ENCODE measurements at places on chromosomes 16 and 17.

DNA sequence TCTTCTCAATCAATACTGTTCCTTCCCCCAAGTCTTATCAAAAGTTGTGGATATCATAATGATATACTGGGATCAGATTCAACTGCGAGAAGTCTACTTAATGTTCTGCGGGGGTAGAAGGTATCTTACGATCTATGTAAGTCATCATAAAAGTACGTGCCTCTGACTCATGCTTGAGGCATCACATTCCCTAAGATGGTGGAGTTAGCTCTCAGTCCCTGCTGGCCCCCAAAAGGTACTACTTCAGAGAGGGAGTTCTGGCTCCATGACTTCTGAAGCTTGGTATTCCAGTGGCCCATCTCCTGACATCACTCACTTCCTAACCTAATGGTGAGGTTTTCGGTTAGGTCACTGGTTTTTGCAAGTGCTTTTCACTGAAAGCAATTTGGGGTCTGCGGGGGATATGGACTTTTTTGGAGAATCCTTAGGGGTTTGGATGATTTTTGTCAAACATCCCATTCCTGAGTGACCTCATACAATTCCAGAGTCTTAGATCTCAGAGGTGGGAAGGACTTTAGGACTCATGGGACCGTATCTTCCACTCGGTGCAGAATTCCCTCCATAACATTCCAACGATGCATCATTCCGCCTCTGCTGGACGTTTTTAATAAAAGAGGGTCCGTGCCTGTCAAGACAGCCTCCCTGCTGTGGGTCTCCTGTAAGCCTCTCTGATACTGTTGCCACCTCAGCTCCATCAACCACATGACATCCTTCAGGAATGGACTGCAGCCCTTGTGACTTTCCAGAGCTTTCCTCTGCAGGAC lies 74.3 kb downstream of the DYNLRB2 start:
- no peak for DNase-seq

GRCh38 chr17:77136420-77136767 lies 4.4 kb upstream of the SEC14L1 start:
- DNase-seq = no peak

DNA sequence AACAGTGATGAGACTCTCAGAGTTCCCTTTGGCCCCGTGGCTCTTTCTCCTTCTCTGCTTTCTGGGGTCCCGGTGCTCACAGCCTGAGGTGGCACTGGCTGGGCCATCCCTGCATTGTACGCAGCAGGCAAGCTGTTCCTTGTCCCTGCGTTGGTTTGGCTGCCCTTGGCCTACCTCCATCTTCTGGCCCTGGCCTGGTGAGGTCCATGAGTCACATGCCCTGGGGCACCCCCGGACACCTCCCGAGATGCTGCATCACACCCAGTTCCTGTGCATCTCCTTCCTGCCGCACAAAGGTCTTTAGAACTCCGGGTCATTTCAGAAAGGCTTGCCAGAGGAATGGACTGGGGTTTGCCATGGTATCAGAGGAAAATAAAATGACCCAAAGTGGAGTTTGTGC lies 9.5 kb downstream of the SULT1A2 start:
- no peak for DNase-seq

GRCh38 chr17:82497483-82498405 lies 21.8 kb upstream of the FOXK2 start:
- peak; percentile 59 for DNase-seq

- no peak for DNase-seq
Observed at GRCh38 chr17:42547698-42548069, 5.0 kb upstream of the HSD17B1 start.

GRCh38 chr17:43439041-43439440 lies 40.2 kb downstream of the ARL4D start:
- no peak for DNase-seq

GRCh38 chr16:11257131-11257938 lies 1.3 kb upstream of the SOCS1 start:
- peak; percentile 72 for DNase-seq

- DNase-seq = no peak
Observed at GRCh38 chr16:81693744-81694303, 85.3 kb upstream of the PLCG2 start.

- DNase-seq = no peak
Observed at GRCh38 chr17:78723001-78723796, 58.9 kb downstream of the CYTH1 start.

DNA sequence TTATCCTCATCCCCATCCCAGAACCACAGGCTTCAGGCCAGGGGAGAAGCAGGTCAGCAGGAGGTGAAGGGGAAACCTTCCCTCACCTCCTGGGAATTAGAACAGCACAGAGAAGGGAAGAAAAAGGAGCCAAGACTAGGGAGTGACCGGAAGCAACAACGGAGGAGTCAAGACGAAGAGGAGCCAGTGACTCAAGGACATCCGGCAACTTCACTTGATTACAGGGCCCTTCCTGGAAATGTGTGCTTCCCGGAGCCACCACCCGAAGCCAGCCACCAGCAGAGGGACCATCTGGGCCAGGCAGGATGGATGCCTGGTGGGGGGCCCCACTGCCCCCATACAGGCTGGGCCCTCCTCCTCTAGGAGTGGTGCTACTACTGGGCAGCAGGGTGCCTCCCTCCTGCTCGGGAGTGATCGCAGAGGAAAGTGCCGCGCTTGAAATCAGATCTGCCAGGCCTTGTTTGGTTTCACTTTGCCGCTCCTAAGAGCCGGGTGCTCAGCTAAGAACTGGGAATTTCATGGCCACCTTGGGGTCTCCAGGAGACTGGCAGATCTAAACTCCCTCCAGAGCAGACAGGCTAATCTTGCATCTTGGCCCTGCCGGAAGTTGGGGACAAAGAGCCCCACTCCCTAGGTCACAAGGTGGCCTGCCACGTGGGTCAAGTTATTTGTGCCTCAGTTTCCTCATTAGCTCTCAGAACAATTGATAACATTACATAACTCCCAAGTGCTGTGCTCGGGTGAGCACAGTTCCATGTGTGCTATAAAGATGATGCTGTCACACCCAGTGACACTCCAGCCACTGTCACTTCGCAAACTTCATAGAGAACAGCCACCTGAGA lies 6.6 kb downstream of the CDC42EP4 start:
- no peak for DNase-seq

DNA sequence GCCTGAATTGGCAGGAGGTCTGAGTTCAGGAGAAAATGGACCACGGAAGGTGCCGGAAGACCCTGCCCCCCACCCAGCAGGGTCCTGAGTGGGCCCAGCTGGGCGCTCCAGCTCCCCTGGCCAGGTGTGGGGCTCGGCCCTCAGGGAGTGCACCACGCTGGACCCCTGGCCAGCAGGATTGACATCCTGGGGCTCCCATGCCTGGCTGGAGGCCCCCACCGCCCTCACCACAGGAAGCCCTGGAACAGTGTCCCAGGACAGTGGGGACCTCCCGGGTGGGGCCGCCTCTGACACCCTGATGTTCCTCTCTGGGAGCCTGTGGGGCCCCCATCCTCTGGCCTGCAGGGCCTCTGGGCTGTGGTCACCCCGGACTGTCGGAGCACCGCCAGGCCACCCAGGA lies 28.1 kb upstream of the CACNA1H start:
- no peak for DNase-seq

DNA sequence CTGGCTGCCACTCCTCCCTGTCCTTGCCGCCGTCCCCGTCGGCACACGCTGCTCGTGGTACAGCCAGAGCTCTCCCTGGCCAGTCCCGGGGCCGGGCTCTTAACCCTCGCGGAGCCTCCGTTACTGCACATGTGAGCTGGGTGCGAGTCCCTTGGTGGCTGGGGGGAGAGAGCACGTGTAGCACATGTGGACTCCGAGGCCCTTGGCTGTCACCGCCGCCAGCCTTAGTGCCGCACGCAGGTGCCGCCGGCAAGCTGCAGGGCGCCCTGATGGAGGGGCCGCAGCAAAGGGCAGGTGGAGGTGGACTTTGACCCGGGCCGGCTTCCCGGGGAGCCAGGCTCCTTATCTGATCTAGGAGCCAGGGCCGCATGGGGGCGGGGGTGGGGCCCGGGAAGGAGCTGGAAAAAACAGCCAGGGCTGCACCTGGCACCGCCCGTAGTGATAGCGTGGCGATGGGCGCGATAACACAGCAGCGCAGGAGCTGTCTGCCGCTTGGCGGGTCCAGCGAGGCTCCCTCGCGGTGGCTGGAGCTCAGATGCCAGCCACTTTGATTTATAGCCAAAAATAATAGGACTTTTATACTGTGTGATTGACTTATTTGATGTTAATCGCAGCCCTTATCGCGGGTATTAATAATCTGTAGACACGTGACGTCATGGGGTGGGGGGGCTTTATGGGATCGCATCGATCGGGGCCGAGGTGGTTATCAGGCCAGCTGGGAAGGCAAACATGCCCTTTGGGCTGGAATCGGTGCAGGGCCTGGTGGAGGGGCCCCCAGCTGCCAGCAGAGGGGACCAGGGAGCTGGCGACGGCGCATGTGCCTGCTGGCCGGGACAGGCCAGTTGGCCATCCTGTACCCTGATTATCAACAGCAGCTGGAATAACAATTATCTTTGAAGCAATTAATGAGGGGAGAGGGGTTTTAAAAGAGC lies 35.1 kb downstream of the ZFPM1 start:
- no peak for DNase-seq

- no peak for DNase-seq
Observed at GRCh38 chr17:77571155-77571981, 387.1 kb upstream of the TNRC6C start.

- no peak for DNase-seq
Observed at GRCh38 chr16:28276301-28276700, 16.0 kb upstream of the SBK1 start.

- peak; percentile 75 for DNase-seq
Observed at GRCh38 chr16:68445458-68445857, 2.9 kb downstream of the SMPD3 start.

GRCh38 chr17:76140661-76141211 lies 309 bp downstream of the FOXJ1 start:
- DNase-seq = no peak

DNA sequence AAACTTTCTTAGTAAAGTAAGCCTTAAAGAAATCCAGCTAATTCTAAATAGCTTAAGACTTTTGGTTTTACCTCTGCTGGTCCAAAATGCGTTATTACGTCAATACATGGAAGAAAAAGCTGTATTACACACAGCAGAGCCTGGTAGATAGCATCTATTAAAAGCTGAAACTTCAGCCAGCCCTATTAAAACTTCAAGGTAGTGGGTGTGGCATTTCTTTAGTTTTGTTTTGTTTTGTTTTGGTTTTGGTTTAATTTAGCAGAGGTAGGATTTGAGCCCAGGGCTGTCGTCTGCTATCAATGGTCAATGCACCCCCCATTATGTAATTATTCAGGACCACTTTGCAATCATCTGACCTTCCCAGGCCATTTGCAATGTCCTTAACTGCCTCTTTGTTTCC lies 318.4 kb upstream of the MAF start:
- no peak for DNase-seq

GRCh38 chr16:14101415-14101814 lies 30.3 kb downstream of the MRTFB start:
- DNase-seq = no peak

DNA sequence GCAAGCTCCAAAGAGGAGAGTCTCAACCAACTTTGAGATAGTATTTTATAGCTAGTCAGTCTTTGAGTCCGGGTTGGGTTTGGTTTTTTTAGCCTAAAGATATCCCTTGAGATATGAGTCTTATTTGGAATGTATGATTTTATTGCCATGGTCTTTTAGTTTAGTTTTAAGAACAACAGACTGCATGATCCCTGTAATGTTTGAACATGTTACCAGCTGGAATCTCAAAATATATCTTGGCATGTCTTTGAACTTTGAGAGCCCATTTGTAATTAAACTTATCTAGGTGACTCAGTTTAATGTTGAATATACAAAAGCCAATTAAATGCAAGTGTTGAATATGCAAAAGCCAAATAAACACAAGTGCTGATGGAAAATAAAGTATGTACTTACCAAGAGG lies 100.6 kb downstream of the TANGO6 start:
- DNase-seq = no peak

GRCh38 chr16:64089697-64090096 lies 1032.2 kb downstream of the CDH11 start:
- peak; percentile 3 for DNase-seq

DNA sequence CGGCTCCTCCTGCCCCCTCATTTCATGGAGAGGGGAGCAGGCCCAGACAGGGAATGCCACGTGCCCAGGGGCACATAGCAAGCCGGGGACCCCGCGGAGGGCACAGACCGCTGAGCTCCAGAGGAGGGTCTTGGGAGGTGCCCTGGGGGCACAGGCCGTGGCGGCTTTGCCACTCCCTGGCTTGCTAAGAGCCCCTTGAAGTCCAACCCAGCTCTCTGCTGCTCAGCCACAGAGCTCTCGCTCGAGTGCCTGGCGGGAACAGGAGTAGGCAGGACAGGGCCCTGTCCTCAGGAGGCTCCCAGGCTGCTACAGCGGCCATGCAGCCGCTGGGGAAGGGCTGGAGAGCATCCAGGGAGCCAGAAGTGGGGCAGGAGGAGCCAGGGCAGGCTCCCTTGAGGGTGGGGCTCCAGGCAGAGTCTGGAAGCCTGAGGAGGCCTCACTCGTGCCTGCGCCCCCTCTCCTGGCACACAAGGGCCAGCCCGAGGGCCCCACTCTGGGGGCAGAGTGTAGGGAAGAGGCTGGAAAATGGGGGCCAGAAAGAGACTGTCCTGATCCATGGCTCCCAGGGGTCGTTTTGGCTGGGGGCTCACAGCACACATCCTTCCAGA lies 4.4 kb upstream of the RAB26 start:
- no peak for DNase-seq

GRCh38 chr17:7001318-7001961 lies 5.6 kb downstream of the ALOX12 start:
- no peak for DNase-seq

DNA sequence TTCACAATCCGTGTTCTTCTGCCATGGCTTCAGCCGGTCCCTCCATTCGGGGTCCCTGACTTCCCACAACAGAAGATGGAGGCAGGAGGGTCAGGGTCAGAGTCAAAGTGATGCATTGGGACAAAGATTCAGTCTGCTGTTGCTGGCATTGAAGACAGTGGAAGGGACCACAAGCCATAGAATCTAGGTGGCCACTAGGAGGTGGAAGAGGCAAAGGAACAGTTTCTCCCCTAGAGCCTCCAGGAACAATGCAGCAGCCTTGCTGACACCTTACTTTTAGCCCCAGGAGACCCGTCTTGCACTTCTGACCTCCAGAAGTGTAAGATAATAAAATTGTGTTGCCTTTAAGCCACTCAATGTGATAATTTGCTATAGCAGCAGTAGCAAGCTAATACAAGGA lies 55.9 kb downstream of the MFSD11 start:
- DNase-seq = peak; percentile 40

DNA sequence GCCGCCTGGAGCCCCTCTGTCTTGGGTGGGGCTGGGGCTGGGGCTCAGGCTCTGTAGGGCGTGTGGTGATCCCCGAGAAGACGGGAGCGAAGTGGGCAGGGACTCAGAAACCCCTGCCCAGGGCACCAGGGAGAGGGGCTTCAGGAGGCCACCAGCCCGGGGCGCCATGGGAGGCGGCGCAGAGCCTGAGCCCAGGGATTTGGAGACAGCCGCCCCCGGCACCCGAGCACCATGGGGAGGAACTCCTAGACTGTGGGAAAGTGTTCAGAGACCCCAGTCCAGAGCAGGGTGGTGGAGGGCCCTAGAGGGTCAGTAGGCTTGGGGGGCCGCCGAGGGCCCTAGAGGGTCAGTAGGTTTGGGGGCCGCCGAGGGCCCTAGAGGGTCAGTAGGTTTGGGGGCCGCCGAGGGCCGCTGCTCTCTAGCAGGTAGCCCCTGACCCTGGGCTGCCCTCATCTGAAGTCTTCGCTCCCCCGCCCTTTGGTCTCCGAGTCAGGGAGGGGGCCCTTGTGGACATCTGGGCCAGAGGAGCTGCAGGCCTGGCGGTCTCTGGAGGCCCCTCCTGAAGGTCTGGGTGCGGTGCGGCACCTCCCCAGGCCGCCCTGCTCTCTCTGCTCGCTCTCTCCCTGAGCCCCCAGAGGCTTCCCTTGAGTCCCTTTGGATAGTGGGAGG lies 734 bp downstream of the ARHGDIG start:
- no peak for DNase-seq

All from AML-193 (cell line).